Left renal cortex interstitium (tissue), 4 donors: ENCODE measurements at places on chromosomes 16 and 17.

- DNase-seq, result no peak
These were observed 2.6 kb upstream of the SRL start for GRCh38 chr16:4244254-4245076.

- DNase-seq, result no peak
These were observed 107.0 kb downstream of the ANKRD11 start for GRCh38 chr16:89383095-89384003.

- no peak for DNase-seq
These were observed 27.7 kb upstream of the CRHR1 start for GRCh38 chr17:45756266-45756991.

DNA sequence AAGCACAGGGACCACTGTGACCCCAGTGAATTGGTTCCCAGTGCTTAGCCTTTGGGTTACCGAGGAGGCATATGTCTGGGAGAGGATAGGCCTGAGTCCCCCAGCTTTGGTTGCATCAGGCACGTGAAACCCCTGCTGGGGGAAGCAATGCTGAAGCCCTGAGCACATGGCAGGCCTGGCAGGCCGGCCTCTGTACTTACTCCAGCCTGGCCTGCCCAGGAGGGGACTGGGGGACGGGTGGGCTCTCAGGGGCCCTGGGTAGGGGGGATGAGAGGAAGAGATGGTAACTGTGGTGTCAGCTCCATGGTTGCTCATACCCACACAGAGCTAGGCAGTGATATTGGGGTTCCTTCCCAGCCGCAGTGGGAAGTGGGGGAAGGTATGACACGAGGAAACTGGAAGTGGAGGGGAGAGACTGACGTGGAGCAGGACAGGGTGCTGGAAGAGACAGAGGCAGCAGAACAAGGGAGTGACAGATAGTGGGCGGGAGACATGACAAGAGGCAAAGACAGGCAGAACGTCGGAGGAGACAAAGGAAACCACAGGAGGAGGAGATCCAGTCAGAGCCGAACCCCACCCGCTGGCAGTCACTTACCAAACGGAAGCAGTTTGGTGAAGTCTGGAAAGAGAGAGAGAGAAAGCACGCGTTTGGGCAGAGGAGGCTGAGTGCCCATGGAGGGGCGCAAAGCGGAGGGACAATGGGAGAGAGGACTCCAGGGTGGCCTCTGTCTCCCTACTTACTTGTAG is 9.1 kb downstream of the TMEM208 start:
- DNase-seq, result no peak

DNA sequence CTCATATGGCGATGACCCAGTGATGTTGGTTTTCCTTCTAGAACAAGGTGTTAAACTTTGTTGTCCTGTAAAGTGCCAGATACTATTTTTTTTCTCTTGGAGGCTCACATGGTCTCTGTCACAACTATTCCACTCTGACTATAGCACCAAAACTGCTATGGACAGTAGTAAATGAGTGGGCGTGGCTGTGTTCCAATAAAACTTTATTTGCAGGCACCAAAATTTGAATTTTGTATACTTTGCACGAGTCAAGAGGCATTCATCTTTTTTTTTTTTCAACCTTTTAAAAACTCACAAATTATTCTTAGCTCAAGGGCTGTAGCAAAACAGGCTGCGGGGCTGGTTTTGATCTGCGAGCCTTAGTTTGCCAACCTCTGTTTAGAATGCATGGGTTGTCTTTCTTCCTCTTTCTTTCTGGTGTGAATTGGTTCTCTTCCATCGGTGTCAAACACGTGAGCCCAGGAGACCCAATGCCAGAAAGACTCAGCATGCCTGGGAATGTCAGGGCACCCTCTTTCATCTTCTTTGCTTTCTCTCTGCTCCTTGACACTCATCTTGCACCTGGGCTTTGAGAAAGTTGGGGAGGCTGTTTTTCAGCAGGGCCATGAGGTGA is 2.1 kb downstream of the SYT17 start:
- no peak for DNase-seq

GRCh38 chr16:19092653-19093410 is 20.9 kb upstream of the ITPRIPL2 start:
- no peak for DNase-seq

DNA sequence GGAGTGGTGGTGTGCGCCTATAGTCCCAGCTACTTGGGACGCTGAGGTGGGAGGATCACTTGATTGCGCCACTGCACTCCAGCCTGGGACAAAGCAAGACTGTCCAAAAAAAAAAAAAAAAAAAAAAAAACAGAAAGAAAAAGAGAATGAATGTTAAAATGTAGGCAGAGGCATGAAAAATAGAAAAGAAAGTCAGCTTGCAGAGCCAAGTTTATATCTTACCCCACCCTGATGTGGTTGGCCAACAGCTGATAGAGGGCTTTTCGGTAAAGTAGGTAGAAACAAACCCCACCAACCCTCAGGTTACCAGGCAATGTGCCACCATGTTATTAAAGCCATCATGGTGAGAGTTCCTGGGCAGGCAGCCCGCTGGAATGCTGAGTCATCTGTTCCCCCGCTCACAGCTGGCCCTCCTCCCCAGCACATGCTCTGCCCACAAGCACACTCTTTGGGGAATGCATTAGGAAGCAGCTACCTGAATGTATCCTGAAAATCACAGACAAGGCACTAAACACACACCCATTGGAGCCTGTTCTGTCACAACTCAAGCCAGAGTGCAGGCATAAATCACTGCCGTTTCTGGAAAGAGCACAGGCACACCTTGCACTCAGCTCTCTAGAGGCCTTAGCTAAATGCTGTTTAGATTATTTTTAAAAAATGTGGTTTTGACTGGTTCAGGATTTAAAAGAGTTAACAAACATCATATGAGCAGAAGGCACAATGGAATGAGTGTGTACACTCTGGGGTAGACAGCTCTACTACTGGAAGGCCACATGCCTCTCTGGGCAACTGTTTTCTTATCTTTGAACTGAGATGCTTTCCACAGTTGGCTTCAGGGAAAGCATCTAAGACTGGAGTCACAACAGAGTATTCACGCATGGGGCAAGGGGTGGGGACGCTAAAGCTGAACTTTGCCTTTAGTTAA is 128.5 kb downstream of the PARN start:
- no peak for DNase-seq

DNA sequence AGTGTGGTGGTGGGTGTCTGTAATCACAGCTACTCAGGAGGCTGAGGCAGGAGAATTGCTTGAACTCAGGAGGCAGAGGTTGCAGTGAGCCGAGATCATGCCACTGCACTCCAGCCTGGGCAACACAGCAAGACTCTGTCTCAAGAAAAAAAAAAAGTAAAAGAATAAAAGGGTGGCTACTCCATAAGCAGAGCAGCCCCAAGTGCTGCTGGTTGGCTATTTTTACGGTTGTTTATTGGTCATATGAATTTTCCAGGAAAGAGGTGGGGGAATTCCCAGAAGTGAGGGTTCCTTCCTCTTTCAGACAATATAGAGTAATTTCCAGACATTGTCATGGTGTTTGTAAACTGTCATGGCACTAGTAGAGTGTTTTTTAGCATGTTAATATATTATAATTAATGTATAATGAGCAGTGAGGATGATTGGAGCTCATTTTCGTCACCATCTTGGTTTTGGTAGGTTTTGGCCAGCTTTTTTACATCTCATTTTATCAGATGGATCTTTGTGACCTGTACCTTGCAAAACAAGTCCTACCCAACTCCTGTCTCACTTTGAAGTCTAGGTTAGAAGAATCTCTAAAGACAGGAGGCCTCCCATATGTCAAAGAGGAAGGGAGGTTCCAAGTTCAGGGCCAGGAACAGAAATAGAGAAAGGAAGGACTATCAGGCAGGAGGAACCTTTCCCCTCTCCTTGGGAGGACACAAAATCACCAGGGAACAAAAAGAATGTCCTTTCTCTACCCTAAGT is 39.1 kb downstream of the HOXB1 start:
- DNase-seq, result no peak

DNA sequence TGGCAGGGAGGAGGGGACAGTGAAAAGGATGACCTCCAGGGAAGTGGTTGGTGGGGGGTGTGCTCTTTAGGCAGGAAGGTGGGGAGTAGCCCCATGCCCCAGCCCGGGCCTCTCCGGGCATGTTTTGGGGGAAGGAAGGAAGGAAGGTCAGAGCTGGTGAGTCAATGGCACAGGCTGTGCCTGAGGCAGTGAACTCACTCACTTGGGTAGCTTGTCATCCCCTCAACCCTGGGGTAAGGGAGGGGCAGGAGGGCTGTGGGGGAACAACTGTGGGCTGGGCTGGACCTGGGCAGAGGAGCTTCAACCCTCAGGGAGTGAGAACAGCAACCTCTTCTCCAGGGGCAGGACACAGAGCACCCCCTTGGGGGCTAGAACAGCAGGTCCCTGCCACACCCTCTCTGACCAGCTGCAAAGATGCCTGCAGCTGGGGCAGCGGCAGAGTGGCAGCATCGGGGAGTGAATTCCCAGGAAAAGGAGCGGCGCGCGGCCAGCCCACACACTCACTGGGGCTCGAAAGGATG is 6.3 kb downstream of the CSF3 start:
- DNase-seq, result no peak

GRCh38 chr17:49546546-49547535 is 28.8 kb upstream of the NXPH3 start:
- no peak for DNase-seq

- DNase-seq, result no peak
These were observed 103.8 kb downstream of the SSH2 start for GRCh38 chr17:29826114-29826692.

DNA sequence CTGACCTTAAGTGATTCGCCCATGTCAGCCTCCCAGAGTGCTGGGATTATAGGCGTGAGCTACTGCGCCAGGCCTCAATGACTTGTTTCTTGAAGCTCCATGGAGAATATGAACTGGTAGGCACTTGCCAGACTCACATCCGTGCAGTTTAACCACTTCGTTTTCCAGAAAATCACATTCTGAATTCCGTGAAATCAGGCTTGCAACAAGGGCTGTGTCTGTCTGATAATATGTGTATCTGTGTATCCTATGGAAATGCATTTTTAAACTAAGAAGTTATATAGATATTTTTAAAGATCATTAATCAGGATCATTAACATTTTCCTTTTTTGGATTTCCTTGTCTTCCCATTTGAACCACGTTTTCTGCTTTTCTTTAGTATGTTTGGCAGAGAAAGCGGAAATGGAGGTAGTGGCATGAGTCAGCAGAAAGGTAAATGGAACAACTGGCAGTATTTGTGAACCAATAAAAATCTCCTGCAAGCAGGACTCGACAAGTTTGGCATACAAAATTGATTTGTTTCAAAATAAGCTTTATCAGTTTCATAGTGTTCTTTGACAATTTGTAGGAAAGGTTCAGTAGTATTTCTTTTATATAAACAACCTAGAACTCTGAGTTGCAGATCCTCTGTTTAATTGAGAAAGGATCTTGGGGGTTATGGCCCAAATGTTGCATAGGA is 33.0 kb downstream of the USP10 start:
- no peak for DNase-seq

GRCh38 chr16:54503011-54503855 is 216.6 kb upstream of the IRX3 start:
- no peak for DNase-seq

DNA sequence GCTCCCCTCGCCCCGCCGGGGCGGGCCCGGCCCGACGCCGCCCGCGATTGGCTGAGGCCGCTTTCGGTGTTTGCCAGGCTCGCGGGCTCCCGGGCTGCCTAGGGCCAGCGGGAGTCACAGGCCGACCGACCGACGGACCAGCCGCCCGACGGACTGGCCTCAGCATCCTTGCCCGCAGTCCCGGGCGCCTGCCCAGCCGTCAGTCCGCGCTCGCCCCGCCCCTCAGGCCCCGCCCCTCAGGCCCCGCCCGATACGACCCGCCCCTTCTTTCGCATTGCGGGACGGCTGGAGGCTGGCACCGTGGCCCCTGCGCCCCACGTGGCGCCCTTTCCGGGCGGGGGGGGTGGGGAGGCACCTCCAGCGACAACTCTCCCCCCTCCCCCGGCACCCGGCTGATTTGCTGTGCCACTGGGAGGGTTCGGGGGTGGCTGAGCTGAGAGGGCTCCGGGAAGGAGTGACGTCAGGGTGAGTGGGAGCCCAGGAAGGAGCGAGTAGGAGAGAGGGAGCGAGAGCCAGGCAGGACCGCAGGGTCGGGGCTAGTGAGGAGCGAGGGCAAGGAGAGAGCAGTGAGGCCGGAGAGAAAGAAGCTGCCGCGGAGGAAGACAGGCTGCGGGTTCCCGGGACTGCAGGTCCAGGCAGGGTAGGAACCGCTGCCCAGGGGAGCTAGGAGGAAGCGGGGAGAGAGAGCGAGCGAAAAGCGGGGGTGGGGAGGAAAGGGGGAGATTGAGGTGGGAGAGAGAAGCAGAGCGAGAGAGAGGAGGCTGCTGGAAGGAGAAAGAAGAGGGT is at the start of gene ASPHD1:
Gene ASPHD1 (plus strand): TSS at position 387 of the 786 bp plus-strand sequence. CDS start 484 bp downstream, outside the sequence.
- DNase-seq, result peak; percentile 44

DNA sequence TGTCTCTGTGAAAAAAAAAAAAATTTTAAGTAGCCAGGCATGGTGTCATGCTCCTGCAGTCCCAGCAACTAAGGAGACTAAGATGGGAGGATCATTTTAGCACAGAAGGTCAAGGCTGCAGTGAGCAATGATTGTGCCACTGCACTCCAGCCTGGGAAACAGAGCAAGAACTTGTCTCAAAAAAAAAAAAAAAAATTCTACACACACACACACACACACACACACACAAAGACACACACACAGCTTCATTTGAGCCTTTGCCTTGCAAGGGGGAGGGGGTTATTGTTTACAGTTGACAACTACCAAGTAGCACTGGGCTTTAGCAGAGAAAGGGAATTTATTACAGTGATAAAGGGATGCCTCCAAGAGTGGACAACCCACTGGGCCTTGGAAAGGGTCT is 4.9 kb upstream of the POLR3E start:
- no peak for DNase-seq

DNA sequence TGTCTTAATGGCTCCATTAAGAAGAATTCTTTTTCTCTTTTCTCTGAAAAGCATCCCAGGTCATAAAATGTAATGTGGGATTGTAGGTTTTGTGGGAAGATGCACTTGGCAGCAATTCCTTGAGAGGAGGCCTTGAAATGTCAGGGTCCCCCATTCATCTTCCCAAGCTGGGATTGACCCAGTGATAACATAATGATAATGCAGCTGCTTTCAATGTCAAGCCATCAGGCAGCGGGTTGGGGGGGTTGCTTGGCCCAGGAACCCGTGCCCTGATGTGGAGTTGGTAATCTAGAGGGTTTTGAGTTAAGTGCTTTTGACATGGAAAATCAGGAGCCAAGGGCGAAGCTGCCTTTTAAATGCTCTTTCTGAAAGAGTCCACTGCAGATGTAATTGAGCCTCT is 484.0 kb downstream of the WWOX start:
- no peak for DNase-seq

DNA sequence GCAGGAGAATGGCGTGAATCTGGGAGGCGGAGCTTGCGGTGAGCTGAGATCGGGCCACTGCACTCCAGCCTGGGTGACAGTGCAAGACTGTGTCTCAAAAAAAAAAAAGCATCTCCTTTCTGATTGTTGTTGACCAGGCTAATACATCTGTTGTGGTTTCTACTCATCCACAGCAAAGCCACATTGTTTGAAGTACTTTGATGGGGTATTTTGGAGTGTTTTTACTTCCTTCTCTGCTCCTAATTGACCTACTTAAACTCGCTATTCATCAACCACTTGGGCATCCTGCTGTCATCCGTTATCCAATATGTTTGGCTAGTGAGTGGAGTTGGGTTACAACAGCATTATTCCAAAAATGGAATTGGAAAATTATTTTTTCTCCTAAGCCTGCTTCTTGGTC is 3.5 kb upstream of the CDC27 start:
- no peak for DNase-seq
